ENCODE measurements at places on chromosomes 6 and 20.

- no peak for DNase-seq
These were observed 77.6 kb downstream of the MLIP start for GRCh38 chr6:54188846-54189245.

DNA sequence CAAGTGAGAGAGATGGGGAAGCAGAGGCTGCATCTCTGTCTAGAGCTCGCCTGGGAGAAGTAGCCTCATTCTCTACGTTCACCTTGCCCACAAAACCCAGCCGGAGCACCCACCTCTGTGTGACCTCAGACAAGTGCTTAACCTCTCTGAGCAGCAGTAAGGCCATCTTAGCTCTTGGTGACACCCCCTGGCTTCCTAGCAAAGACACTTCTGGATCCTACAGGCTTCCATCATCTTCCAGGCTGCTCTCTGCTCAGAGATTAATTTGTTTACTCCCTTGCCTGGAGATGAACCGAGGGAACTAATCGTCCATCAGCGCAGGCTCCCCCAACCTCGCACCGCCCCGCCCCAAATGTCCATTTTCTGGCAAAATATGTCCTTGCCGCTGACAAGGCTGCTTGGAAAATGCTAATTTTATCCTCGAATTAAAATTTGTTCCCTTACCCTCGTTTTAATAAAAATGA lies 24.0 kb upstream of the CTNNBL1 start:
- DNase-seq, result no peak

DNA sequence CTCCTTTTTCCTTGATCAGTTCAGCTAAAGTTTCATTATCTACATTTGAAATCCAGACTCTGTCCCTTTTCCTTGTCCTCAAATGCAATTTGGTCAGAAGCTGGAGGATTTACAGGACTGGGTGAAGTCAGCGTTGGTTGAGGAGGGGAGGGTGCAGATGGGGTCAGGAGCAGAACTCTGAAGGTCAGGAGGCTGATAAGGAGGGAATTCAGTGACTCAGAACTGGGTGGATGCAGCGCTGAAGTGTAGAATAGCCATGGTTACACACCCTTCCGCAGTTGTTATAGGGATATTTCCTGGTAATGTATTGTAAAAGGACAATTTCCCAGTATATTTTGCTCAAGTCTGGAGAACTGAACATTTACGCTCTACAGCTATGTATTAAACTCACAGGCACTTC lies 133.1 kb upstream of the FOXA2 start:
- DNase-seq, result no peak

- no peak for DNase-seq
These were observed 200.1 kb downstream of the TMEM242 start for GRCh38 chr6:157123234-157123633.

- DNase-seq, result no peak
These were observed 610.5 kb upstream of the MAN1A1 start for GRCh38 chr6:119960036-119960435.

DNA sequence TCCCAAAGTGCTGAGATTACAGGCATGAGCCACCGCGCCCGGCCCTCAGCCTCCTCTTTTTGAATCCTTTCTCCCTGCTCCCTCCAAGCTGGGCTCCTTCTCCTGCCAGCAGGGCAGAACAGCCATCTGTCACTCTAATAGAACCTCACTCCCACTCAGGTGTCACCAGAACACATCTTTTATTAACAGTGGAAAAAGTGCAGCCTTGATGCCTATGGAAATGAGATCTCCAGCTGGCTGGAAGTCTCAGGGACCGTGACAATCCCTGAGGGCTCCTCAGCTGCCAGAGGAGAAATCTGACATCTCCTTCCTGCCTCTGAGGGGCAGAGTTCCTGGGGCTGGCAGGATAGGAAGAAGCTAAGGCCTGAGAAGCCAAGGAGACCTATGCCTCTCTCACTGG lies 28.0 kb downstream of the TMC2 start:
- no peak for DNase-seq

DNA sequence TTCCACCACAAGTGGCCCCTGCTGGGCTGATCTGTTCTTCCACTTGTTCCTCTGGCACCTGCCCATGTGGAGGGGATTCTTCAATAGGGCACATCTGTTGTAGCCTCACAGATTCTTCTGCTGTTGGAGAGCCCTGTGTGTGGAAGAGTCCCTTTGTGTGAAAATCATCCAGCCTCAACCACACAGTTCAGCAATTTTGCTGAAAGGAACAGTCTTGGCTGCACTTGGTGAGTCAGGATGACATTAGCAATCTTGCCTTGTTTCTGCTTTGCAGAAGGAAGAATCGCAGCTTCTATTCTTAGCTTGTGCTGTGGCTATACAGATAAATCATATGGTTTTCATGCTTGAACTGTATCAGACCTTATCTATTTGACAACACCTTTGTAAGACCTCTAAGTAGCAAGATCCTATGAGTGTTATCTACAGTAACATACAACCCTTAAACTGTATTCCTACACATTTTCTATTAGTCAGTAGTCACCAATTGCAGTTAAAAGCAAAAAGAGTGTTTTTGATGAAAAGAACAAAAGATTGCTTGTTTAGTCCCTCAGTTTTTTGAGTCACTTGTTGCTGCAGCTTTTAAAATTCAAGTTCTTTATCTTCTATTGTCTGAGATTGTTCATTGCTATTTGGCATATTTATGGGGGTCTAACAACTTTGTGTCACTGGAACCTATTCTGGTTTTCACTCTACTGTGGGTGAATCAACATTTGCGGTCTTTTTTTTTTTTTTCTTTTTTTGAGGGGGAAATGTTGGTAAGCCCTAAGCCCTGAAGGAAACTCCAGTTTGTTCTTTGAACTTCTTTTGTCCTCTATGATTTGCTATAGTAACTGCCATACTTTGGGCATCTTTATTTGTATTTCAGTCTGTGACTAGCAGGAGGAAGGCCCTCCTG lies 231.6 kb downstream of the TFAP2B start:
- no peak for DNase-seq

DNA sequence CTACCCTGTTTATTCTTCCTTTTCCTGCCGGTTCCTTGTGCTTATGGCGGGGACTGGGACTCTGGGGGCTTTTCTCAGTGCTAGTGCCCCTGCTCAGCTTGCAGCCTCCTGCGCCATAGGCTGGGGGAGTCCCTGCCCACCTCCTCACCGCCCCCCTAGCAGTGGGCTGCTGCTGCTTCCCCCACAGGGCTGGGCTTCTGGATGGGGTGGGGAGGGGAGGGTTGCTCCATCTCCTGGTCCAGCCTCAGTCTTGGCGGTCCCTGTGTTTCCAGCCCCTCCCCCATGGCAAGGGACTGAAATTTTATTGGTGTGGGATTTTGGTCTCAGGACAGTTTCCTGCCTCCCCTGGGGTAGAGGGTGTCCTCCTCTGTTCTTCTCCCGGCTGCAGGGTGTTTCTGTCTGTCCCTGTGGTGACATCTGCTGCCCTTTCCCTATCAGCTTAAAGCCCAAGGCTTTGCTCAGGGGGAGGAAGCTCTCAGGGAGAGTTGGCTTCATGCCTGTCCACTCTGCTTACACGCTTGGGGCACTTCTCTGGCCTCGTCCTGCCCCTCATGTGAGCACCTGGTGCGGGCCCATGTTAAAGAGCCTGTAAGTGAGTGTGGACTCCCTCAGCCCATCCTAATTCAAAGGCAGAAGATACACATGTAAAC lies 100.6 kb downstream of the HIVEP1 start:
- DNase-seq, result no peak

- no peak for DNase-seq
These were observed 29.9 kb upstream of the PRDM1 start for GRCh38 chr6:106056060-106056745.

DNA sequence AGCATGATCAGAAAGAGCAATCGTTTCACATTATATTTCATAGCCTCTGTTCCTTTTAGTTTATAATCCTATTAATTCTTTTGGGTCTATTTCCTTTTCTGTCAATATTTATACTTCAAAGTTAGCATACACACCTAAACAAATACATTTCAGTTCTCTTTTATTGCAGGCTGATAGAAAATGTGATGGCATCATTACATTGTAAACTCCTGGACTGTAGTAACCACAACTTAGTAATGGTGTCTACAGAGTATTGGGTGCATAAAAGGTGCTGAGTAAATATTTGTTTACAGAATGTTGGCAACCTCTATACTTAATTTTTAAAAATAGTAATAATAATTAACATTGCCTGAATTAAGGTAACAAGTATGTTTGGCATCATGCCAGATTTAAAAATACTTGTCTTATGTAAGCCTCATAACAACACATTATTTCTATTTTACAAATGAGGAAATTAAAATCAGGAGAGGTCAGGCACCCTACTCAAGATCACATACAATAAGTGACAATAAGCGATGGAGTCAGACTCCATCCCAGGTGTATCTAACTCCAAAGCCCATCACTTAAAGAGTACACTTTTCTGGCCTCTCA lies 195.0 kb downstream of the UBE3D start:
- DNase-seq, result no peak

DNA sequence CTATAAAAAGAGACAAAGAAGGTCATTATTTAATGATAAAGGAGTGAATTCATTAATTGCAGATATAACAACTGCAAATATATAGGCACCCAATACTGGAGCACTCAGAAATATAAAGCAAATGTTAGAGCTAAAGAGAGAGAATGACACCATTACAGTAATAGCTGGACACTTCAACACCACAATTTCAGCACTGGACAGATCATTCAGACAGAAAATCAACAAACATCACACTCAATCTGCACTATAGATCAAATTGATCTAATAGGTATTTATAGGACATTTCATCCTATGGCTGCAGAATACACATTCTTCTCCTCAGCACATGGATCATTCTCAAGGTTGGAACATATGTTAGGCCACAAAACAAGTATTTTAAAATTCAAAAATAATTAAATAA lies 72.7 kb downstream of the MAP7 start:
- no peak for DNase-seq

DNA sequence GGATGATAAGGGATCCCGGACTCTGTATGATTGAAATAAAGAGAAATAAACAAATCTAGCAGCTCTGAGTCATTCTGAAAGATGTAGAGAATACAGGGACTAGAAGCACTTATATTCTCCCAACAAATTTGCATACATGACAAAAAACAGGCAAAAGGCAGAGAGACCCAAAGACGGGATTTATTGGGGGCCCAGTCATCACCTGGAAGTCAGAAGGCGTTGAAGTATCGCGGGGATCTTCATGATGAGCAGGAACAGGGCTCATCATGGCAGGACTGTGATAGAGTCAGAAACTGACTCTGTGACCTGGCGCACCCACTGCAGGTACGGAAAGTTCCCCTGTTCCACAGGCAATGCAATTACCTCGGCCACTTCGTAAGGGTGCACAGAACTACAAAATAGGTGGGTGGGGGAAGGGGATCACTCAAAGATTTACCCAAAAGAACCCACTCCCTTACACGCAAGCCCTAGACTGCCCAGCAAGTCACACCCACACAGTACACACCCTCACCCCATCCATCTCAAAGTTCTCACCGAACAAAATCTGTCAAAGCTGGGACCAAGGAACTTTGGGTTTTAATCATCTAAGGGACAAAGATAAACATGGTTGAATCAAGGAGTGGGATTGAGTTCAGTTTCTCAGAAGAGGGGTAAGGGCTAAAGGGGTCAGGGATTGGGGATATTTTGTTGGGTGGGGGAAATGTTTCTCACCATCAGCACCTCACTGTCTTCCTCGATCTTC lies 1.4 kb downstream of the CUTA start:
- DNase-seq, result no peak

DNA sequence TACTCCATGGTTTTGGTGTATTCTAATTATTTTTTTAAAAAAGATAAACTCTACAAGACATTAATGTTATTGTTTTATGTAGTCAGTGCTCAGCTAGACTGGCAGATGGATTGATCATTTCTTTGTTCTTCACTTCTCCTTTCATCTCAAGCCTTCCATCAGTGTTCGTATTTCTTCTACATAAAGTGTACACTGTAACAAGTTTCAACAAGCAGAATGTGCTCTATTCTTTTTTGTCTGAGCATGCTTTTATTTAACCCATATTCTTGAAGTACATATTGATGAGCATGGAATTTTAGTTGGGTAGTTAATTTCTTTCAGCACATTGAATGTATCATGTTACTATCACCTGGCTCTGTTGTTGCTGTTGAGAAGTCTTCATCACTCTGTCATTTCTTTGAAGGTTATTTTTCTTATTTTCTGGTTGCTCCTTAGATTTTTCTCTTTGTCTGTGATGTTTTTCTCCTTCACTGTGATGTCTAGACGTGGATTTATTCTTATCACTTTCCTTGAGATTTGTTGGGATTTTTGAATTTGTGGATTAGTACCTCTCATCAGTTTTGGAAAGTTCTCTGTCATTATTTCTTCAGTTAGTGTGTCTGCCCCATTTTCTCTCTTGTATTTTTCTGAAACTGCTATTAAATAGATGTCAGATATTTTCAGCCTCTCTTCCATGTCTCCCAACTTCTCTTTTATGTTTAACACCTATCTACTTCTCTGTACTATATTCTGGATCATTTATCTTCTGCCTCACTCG lies 48.5 kb downstream of the TGM2 start:
- DNase-seq, result no peak

DNA sequence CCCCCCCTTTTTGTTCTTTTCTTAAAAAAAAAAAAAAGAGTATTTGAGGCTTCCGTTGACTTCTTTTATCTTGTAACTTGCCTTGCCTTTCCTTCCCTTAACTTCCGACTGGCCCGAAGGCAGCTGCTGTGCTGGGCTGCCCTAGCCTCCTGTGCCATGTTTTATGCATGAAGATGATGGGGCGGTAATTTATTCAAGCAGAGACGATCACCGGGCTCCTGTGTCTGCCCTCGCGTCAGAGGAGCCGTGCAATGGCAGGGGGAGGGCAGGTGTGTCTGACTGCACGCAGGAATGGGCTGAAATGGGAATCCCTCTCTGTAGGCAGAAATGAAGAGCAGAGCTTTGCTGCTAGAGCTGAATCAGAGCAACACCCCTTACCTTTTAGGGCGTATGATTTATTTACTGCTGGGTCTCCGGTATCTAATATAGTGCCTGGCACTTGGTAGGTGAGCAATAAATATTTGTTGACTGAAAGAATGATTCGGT lies 106.3 kb upstream of the RIPOR2 start:
- DNase-seq, result no peak

DNA sequence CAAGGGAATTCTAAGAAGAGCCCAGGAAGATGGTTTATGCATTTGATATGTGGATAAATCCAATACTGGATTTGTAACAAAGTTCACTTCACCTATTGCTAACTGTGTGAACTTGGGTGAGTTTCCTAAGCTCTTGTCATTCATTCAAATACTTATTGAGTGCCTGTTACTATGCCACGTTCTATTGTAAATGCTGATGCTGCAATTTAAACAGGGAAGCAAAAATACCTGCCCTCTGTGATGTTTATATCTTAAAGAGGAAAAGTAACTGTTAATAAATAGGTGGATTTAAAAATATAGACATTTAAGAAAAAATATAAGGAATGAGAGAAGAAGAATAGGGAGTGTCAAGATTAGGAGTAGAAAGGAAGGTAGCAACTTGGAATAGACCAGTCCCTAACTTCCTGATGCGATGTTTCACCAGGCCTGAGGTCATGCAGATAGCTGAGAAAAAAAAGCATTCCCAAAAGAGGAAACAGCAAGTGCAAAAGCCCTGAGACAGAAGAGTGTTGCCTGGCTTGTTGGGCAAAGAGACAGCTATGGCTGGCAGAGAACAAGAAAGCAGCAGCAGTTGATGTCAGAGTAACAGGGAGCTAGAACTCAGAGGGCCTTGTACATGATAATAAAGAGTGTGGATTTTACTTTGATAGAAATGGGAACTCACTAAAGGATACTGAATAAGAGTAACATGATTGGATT lies 54.3 kb upstream of the TCF21 start:
- DNase-seq, result no peak

Measured in GM19239 (cell line).